ENCODE measurements at places on chromosomes 4 and X. TPM values are rescaled to one million over a fixed set of nuclear protein-coding genes. Genes with fewer than 3 reads are reported as not detected.

- no peak for DNase-seq
Measured at GRCh38 chr4:41538887-41539498, 1.0 kb downstream of the LIMCH1 start.

GRCh38 chrX:70171624-70172023 is 5.7 kb upstream of the DGAT2L6 start:
- no peak for DNase-seq

DNA sequence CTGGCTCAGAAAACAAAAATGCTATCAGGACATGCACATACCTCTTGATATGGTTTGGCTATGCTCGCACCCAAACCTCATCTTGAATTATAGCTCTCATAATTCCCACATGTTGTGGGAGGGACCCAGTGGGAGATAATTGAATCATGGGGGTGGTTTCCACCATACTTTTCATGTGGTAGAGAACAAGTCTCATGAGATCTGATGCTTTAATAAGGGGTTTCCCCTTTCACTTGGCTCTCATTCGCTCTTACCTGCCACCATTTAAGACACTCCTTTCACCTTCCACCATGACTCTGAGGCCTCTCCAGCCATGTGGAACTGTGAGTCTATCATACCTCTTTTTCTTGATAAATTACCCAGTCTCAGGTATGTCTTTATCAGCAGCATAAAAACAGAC is 958.6 kb downstream of the TRAM1L1 start:
- DNase-seq, result no peak

- DNase-seq, result no peak
Measured at GRCh38 chr4:26126143-26126718, 194.6 kb upstream of the RBPJ start.

DNA sequence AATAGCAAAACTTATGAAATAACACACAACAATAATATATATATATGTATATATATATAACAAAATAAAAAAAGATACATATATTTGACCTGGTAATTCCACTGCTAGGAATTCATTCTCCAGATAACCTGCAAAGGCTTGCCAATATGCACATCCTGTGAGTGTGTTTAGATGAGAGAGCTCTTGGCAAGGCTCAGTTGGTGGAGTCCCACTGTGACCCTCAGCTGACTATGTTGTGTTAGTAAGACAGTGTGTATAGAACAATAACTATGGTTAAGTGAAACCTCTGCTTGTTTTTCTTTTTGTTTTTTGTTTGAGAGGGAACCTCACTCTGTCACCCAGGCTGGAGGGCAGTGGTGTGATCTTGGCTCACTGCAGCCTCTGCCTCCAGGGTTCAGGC is 39.5 kb upstream of the RBMX start:
- no peak for DNase-seq

DNA sequence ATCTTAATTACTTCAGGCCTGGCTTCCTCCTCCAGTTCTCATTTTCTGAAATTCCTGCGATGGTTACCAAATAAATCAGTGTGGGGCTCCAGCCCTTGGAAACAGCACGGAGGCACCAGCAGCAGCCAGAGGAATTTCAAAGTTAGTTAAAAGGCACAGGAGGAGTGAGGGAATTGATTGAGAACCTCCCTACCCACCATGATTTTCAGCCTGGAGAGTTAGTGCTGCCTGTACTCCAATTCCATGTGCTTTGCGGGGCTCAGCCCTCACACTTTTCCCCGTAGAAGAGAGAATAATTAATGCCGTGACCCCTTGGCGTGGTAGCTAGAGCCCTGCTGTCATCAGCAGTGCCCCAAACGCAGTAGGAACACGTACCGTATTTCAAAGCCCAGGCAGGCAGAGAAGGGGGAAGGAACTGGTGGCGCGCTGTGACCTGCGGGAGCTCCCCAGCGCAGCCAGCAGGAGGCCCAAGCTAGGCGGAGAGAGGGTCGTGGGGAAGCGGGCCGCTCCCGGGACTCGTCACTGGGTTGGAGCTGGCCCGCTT is 84.0 kb upstream of the IGFBP7 start:
- DNase-seq, result no peak

DNA sequence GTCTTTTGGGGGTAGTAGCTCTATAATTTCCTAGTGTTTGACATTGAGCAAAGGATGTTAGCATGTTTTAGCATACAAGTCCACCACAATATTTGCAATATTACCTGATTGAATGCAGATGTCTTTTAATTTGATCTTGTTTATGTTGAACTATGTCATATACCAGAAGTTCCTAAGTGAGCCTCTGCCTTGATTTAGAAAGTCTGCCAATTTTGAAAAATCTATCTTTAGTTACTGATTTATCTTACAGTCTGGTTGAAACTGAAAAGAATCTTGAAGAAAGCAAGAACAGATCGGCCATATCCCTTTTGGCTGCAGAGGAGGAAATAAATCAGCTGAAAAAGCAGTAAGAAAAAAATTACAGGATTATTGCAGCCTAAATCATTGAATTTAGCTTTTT is 18.5 kb downstream of the SPATA18 start:
- no peak for DNase-seq

DNA sequence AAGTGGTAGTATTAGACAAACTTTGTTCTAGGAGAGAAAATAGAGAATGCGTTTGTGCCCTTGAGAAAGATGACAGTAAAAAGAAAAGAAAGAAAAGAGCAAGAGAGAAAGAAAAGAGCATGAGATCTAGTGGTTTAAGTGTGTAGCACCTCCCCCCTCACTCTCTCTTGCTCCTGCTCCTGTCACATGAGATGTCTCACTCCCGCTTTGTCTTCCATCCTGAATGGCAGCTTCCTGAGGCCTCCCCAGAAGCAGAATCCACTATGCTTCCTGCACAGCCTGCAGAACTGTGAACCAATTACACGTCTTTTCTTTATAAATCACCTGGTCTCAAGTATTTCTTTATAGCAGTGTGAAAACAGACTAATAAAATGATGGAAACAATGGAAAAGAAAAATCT is 499.6 kb downstream of the ACTRT1 start:
- DNase-seq, result no peak

GRCh38 chr4:687048-687970 is 1.6 kb downstream of the SLC49A3 start:
- DNase-seq, result peak; percentile 90

DNA sequence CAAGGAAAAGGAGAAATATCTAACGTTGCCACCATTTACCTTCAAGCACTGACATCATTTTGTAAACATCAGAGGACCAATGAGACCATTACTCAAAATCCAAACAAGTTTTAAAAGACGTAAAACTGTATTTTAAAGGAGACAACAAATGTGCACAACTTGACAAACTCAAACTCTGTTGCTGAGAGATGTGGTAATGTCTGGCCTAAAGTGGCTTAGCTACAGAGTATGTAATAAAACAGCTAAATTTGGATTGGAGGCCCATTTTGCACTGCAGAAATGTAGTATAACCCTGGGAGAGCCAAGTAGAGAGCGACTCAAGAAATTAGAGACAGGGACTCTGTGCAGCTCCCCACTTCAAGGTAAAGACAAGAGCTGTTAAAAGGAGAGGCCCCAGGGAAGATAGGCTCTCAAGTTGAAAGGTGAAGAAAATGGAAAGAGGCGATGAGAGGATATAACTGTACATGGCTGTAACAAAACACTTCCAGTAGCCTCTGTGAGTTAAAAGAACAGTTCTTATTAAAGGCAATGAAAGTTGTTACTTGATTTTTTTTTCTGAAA is 20.3 kb downstream of the UNC5C start:
- no peak for DNase-seq

- no peak for DNase-seq
Measured at GRCh38 chr4:153022241-153022715, 86.2 kb downstream of the FHDC1 start.

The UGT8 gene
- not detected for polyA plus RNA-seq

The DGAT2L6 gene
- polyA plus RNA-seq, result not detected

The TLR10 gene
- polyA plus RNA-seq, result not detected

The HAND2 gene
- polyA plus RNA-seq, result not detected

The CLDN22 gene
- polyA plus RNA-seq, result 0.07 TPM

The HSPA4L gene
- 3.7 TPM for polyA plus RNA-seq

The MAGEB18 gene
- polyA plus RNA-seq, result not detected

The SULT1E1 gene
- 1.7 TPM for polyA plus RNA-seq

All from HepG2 (cell line).